ENCODE measurements at places on chromosomes 13 and 19. TPM values are rescaled to one million over a fixed set of nuclear protein-coding genes. Genes with fewer than 3 reads are reported as not detected.

CACNG6 gene
- total RNA-seq = not detected

AMER2 gene
- not detected for total RNA-seq

GJB2 gene
- total RNA-seq = 2.7 TPM

CATSPERD gene
- not detected for total RNA-seq

NLRP5 gene
- total RNA-seq = not detected

ZNF536 gene
- not detected for total RNA-seq

KIR2DL3 gene
- total RNA-seq = 0.27 TPM

SIGLEC14 gene
- not detected for total RNA-seq

OR10H1 gene
- 0.10 TPM for total RNA-seq

ZNF836 gene
- total RNA-seq = 11.9 TPM

KCNRG gene
- 0.23 TPM for total RNA-seq

PSG4 gene
- total RNA-seq = 0.51 TPM

- no peak for DNase-seq
Observed at GRCh38 chr19:33781415-33781935, 15.2 kb upstream of the KCTD15 start.

GRCh38 chr19:51292971-51293370, 18.5 kb upstream of the IGLON5 start:
- DNase-seq = no peak

GRCh38 chr19:1837625-1838105, 10.6 kb downstream of the REXO1 start:
- DNase-seq = peak; percentile 85

- peak; percentile 52 for DNase-seq
Observed at GRCh38 chr13:112779856-112780604, 90.2 kb downstream of the ATP11A start.

DNA sequence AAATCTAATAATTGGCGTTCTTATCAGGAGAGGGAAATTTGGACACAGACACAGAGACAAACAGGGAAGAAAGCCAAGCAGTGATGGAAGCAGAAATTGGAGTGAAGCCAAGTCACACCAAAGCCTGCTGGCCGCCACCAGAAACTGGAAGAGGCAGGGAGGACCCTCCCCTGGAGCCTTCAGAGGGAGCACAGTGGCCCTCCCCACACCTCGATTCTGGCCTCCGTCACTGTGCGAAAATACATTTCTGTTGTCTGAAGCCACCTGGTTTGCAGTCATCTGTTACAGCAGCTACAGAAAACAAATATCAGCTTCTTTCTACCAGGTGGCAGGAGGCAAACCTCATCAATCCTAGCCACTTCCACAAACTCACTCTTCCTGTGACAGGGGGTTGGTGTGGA, 8.3 kb upstream of the TLE6 start:
- DNase-seq = no peak

DNA sequence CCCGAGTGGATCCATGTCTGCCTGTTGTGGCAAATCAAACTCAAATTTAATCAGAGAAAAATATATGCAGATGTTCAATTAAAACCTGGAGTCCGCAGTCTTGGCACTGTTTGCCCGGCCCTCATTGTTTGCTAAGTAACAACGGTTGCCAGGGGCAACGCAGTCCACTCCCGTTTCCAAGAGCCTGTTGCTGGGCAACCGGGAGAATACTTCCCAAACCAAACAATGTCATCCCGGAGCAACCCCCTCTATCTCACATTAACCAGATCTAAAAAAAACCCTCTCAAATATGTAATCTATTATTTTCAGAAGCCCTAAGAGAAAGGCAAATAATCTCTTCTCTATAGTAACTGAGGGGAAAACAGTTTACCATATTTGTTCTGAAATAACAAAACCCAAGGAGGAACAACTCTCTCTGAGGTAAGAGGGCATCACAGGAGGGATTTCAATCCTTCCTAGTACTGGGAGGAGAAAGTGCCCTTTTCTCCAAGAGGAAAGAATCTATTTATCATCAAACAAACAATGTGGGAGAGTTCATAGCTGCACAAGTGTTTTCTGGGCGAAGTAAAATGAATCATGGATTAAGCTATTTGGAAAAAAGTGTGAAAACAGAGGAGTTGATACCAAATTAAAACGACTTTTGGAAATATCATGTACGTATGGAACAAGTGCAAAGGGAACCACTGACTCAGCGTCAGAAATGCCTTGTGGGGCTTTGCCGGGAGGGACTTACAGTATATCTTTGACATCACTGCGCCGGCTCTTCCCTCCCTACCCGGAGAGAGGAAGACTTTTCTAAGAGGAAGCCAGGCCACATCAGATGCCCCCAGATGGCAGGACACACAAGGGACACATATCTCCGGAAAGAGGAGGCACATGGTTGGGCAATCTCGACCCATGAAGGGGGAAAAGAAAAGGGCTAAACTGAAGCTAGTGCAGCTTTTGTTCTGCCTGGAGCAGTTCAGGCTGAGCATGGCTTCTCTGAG, 43.3 kb downstream of the RFX2 start:
- no peak for DNase-seq

DNA sequence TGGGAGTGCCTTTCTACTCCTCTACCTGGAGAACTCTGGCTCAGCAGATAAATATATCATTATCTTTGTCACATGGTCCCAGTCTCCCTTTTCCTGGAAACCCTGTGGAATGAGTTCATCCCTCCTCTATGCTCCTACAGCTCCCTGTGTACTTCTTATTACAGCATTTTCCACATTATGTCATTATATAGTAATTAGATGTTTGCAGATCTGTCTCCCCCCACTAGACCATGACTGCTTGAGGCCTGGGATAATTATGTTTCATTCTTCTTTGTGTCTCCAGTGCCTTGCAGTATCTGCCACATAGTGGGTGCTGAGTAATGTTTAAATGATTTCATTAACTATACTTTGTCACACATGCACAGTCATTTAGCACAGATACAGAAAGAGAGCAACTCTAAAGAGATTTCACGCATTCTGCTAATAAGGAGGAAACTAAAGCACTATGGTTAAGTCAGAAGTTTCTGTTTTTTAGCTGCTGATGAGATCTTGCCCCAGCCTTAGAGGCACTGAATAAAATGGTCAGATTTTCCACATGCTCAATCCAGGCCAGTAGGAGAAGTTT, 66.1 kb upstream of the DIAPH3 start:
- no peak for DNase-seq

DNA sequence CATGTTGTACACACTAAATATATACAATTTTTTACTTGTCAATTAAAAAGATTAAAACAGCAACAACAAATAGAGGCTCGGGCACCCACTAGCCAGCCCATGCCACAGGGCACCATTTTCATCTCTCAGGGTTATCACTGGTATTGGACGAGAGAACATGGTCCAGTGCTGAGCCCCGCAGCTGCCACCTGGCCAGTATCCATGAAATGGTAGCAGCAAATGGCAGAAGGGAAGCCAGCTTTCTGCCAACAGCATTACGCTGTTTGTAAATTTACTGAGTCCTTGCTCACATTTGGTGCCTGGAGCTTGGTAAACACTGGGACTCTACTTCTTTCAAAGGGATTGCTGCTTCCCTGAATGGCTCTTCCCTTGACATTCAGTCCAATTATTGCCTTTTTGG, 87.9 kb upstream of the WASF3 start:
- DNase-seq = no peak

DNA sequence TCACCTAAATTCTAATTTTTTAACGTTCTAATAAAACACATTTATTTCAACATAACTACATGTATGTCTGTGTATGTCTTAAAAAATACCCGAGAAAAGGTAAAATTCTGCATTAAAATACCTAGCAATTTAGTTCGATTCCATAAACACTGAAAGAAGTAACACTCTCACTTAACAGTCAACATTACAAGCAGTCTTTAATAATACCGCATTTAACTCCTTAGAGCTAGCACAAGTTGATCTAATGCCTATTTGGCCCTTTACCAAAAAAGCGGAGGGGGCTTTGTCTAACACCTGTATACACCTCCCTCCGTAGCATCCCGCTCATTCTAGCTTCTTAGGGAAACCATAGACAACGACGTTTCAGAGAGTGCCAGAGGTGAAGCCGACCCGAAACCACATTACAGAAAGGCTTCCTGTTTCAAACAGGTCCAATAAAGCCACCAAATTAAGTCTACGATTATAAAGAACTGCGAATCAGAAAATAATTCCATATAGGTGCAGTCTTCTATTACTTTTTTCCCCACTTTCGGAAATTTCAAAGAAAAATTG, 1.2 kb downstream of the SPART start:
- no peak for DNase-seq

GRCh38 chr13:48570216-48570828, 37.4 kb upstream of the RCBTB2 start:
- no peak for DNase-seq

- DNase-seq = no peak
Observed at GRCh38 chr19:1354970-1355567, 28.6 kb upstream of the NDUFS7 start.

- DNase-seq = no peak
Observed at GRCh38 chr19:18848878-18849661, 17.3 kb downstream of the UPF1 start.

GRCh38 chr13:102567857-102568256, 28.9 kb upstream of the TPP2 start:
- DNase-seq = no peak

- peak; percentile 75 for DNase-seq
Observed at GRCh38 chr13:31044364-31045285, 112.2 kb downstream of the TEX26 start.

GRCh38 chr19:30999726-31000125, 349.5 kb downstream of the TSHZ3 start:
- no peak for DNase-seq

DNA sequence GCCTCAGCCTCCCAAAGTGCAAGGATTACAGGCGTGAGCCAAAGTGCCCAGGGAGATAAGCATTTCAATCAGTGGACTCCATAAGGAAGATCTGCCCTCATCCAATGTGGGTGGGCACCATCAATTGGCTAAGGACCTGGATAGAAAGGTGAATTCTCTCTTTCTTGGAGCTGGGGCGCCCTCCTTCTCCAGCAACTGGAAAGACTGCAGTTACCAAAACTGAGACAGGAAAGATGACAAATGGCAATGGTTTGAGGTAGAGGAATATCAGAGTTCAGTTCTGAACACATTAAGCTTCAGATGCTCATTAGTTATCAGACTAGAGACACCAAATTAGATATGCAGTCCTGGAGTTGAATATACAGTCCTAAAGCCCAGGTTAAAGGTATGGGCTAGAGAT, 10.5 kb upstream of the ELF1 start:
- DNase-seq = no peak

- no peak for DNase-seq
Observed at GRCh38 chr19:21317821-21318220, 11.4 kb downstream of the ZNF708 start.

DNA sequence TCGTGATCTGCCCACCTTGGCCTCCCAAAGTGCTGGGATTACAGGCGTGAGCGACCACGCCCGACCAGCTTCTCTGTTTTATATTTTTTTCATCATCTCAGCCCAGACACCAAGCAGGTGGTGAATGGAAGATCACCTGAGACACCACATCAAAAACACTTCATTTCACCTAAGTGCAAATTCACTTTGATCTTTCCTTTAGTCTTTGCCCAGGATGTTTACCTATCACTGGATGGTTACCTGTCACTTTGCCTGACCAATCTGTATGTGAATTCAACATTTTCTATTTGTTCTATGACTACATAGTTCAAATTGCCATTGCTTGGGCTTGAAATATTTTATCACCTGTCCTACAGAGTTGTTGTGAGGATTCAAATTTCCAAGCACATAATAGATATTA, 65.7 kb downstream of the PAN3 start:
- DNase-seq = no peak

All from activated naive CD4-positive, alpha-beta T cell treated with anti-CD3 and anti-CD28 coated beads, Interleukin-2, amount 50 U/mL, for 72 hours (primary cell).